ENCODE measurements at places on chromosomes 3 and 15. TPM values are rescaled to one million over a fixed set of nuclear protein-coding genes. Genes with fewer than 3 reads are reported as not detected.

DNA sequence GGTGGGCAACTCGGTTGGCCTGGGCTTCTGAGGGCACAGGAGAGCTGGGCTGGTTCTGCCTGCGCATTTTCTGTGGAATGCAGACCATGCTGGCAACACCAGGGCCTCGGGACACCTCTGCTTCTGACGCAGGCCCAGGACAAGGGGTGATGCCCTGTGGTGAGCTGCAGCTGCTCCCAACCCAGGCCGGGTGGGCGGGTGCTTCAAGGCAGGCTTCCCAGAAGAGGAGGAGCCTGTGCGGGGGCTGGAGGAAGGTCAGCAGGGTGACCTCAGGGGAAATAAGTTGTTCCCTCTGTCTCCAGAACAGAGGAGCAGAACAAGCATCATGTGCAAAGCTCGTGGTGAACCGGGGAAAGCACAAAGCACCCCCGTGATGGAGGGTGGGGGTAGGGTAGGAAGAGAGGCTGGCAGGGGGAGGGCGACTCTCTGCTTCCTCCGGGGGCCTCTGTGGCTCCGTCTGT is 11.0 kb upstream of the PLXNA1 start:
- DNase-seq, result peak; percentile 99

The RETNLB gene
- not detected for total RNA-seq

DNA sequence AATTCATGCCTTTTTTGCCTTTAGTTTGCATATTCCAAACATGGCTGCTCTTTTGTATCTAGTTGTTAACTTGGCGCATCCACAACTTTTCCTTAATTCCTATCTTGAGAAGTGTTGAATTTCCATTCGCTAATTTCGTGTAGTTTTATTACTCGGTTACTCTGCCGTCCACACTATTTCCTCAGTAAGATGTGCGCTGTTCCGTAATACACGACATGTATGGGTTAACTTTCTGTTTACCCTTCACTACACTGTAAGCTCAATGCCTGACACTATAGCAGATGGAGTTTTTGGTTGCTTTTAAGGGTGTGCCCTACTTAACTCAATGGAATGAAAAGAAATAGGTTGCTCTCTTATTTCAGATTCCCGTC is 724 bp downstream of the RPSA start:
- no peak for DNase-seq

- peak; percentile 60 for DNase-seq
These were observed 26.4 kb downstream of the STOML1 start for GRCh38 chr15:73965758-73966113.

DNA sequence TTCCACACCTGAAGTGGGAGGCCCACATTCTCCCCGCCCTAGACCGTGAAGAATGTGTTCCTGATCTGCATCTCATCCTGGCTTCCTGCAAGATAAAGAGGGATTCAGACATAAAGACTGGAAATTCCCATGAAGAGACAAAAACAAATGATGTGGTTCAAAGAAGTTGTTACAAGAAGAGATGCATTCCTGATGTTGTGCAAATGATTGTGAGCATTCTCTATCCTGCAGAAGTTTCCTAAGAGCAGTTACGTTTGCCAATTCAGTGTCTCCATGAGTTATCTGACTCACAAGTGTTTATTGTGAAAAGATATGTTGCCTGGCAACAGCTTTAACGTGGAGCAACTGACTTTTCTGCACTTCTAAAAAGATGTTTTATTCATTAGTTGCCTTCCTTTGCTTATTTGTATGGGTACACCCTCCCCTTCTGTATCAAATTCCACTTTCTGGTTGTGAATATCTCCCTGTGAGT is 107.8 kb downstream of the ZIC4 start:
- peak; percentile 34 for DNase-seq

The OXNAD1 gene
- total RNA-seq, result 39.1 TPM

DNA sequence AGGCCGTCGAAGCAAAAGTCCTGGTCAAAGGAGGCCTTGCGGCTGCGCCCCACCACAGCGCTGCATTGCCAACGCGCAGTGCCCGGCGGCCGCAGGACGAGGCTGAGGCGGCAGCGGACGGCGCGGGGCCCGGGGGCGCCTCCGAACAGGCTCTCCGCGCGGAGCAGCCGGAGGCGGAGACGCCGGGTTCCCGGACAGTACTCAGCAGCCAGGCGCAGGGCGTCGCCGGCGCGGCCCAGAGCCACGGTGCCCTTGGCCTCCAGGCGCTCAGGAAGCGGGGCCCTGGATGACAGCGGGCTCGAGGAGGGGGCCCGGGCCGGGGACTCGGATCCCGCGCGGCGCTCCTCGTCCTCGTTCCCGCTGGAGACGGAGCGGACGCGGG is 1.1 kb downstream of the C2CD4B start:
- no peak for DNase-seq

GRCh38 chr3:12965999-12966846 is 107.0 kb downstream of the IQSEC1 start:
- DNase-seq, result no peak

The RBMS3 gene
- 7.5 TPM for total RNA-seq

- DNase-seq, result no peak
These were observed 4.7 kb downstream of the LRRC15 start for GRCh38 chr3:194364652-194365434.

The PPM1L gene
- 1.0 TPM for total RNA-seq

DNA sequence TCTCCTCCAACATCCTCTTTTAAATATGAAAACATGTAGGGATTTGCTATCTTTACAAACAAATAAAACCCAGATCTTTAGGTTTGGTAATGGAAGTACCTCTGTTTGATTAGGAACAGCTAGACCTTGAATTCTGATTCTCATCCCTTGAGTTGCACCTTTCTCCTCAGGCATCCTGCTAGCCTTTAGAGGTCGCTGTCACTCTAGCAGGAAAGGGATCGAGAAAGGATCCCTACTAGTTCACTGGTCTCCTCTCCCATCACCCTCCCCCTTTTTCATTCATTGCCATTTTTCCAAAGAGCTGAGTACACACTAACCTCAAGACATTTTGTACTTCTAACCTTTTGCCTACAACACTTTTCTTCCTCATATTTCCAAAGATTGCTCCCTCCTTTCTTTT is 569.8 kb downstream of the RBMS3 start:
- peak; percentile 49 for DNase-seq

DNA sequence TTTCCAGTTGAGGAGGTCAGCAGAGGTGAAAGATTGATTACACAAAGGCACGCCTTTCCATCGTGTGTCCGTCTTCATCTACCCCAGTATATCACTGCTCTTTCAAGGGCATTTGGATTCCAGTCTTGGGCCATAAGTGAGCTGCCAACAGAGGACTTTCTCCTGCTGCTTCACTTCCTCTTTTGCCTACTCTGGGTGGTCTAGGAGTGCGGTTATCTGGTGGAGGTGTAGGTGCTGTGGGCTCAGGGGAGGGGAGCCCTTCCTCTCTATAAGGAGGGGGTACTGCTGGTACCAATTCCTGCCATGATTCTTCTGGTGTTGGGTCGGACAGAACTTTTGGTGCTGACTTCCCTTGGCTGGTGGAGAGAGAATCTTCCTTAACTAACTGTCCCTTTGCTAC is 83.1 kb upstream of the VEPH1 start:
- no peak for DNase-seq

DNA sequence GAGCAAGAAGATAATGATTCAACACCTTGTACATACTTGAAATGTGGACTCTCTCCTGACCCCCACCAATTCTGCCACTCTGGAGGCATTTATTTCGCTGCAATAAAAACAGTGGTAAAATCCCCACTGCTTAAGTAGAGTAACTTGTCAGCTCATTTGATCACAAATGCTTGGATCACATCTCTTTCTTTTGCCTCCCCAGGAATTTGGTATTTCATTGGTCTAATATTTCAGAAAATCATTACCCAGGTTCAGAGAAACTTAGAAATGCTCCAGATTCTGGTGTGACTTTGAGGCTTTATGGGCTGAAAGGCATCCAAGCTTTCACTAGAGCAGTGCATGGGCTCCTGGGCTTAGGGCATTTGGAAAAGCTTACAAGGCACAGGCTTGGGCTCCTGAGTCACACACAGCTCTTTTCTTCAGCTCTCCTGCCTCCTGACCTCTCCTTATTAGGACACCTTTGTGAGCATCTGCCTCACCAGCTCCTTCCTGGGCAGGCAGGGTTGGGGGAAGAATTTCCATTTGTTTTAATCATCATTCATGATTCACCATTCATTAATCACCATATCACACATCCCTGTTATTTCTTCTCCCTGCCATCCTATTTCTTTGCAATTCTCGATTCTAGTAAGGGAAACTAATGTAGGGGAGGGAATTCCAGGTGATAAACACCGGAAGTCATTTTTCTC is 22.5 kb downstream of the CDCP1 start:
- no peak for DNase-seq

GRCh38 chr3:176692966-176693785 is 504.1 kb downstream of the TBL1XR1 start:
- no peak for DNase-seq

DNA sequence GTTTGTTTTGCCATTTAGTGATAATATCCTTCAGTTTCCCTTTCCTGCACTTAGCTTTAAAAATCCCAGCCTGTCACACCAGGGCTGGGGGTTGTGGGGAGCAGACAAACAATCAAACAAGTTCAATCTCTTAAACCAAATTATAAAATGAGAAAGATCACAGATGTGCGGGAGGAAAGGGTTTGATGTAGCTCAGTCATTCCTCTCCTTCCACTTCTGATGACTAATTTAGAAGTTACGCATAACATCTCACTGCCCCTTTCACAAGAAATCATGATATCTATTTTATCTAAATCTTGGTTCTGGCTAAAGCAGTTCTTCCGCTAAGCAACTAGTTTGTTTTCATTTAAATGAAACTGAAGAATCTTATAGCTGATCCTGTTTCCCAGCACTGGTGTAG is 34.1 kb upstream of the ATG7 start:
- DNase-seq, result no peak

GRCh38 chr3:132256989-132257388 is 60.2 kb upstream of the ACP3 start:
- DNase-seq, result peak; percentile 64

- no peak for DNase-seq
These were observed 482.7 kb upstream of the NECTIN3 start for GRCh38 chr3:110588906-110589305.

- DNase-seq, result no peak
These were observed 855 bp downstream of the GMPPB start for GRCh38 chr3:49722896-49723295.

GRCh38 chr3:129793942-129794310 is 99.6 kb downstream of the TMCC1 start:
- DNase-seq, result no peak

- DNase-seq, result peak; percentile 75
These were observed 14.9 kb upstream of the SLC24A5 start for GRCh38 chr15:48105936-48106335.

Data from SK-MEL-5 (cell line).